ENCODE measurements at places on chromosomes 6 and 20.

GRCh38 chr20:49737260-49737659, 23.6 kb upstream of the B4GALT5 start:
- no peak for DNase-seq

GRCh38 chr20:18718129-18718528, 95.5 kb upstream of the SCP2D1 start:
- no peak for DNase-seq

DNA sequence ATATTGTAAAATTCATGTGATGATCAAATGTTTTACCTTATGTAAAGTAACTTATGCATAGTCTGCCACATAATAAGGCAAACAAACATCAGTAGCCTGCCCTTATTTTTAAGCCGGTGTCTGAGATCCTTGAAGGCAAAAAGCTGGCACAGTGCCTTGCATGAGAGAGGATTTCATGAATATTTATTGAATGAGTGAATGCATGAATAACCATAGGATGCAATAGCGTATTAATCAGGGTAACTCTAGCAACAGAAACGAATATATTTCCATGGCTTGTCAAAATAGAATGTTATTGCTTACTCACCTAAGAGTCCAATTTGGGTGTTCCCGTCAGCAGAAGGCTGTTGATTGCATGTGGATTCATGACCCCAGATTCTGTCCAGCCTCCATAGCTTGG, 34.9 kb downstream of the BTBD3 start:
- DNase-seq, result no peak

DNA sequence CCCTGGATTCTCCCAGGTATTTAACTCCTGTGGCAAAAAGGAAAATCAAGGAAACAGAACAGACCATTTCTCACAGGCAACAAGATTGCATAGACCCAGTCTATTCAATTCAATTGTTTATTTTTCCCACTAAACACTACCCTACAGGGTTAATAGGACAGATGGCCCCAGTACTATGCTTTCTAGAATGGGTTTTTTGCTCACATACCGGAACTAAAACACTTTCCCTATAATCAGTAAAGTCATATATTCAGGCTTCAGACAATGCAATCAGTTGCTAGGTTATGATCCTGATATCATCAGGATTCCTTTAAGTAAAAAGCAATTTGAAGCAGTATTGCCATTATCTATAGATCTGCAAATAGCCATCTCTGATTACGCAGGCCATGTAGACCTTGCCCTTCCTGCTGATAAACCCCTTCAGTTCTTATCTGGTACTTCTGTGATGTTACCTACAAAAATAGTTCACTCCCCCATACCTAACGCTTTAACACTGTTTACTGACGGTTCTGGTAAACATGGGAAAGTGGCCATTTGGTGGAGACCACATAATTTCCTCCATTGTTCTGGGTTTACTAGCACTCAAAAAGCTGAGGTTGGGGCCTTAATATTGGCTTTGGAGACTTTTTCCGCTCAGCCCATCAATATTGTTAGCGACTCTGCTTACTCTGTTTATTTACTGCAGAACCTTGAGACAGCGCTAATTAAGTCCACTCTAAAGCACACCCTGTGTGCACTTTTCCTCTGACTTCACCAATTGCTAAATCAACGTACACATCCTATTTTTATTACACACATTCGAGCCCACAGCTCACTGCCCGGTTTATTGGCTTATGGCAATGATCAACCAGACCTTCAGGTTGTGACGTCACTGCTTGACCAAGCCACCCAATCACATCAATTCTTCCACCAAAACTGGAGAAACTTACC, 666.0 kb downstream of the PHF3 start:
- no peak for DNase-seq

DNA sequence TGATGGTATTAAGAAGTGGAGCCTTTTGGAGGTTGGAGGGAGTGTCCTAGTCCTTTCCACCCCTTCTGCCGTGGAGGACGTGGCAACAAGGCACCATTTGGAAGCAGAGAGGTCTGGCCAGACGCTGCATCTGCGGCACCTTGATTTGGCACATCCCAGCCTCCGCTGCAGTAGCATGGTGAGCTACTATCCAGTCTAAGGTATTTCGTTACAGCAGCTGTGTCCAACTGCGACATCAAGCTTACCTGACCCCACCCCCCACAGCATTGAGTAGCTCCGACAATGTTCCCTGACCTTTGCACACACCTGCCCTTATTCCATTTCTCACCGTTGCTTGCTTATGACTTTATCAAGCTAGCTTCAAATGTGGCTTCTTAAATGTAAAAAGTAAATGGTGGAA, 29.8 kb upstream of the SYNJ2 start:
- no peak for DNase-seq

- peak; percentile 69 for DNase-seq
These were observed 160.0 kb downstream of the TBXT start for GRCh38 chr6:166007349-166008263.

DNA sequence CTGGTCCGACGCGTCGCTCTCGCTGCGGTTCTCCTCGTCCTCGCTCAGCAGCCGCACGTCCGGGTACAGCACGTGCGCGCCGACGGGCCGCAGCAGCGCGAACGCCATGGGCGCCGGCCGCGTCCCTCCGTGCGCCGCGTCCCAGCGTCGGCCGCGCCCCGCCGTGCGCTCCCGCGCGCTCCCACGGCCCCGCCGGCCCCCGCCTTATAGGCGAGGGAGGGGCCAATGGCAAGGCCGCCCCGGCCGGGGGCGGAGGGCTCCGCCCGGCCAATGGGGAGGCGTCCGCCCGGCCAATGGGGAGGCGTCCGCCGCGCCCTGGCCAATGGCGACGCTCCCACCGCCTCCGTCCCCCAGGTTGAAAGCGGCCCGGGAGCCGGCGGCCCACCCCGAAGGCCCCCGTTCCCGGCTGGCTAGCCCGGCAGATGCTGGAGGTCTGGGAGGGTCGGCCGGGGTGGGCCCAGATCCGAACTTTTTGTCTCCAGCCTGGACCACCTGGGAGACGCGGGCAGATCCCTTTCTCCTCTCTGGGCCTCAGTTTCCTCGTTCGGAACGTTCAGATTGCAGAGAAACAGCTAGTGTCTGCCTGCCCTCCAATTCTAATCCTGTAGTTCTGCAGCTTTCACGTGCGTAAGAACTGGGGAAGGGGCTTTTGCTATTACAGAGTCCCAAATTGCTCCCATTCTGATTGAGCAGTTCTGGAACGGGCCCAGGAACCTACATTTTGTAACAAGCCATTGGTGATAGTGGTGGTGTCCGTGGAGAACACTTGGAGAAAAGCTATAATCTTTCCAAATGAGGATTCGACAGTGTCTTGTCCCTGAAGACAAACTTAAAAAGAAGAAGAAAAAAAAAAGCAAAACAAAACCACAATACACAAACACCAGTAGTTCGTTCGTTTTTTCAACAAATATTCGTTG, at the start of gene TCF15:
Gene TCF15 (minus strand): TSS at position 180 of the 917 bp plus-strand sequence. CDS start 72 bp downstream, at position 108.
- peak; percentile 56 for DNase-seq

- DNase-seq, result peak; percentile 85
These were observed 6.5 kb upstream of the BCAS4 start for GRCh38 chr20:50788045-50788991.

DNA sequence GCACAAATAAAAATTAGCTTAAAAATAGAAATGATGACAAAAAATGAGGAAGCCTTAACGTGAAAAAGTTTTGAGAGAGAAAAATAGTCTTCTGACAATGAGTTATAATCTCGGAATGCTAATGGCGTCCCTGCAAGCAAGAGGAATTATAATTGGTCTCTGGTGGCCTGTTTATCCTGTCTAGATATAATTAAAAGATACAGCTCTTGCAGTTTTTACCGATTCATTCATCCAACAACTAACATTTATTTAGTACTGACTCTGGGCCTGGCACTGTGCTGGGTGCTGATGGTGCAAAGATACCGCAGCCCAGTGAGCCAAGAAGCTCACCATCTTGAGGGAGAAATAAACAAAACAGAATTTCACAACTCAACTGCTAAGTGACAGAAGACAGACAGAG, 31.6 kb upstream of the ANKRD60 start:
- no peak for DNase-seq

- no peak for DNase-seq
These were observed 50.6 kb downstream of the LAMA4 start for GRCh38 chr6:112203577-112204349.

DNA sequence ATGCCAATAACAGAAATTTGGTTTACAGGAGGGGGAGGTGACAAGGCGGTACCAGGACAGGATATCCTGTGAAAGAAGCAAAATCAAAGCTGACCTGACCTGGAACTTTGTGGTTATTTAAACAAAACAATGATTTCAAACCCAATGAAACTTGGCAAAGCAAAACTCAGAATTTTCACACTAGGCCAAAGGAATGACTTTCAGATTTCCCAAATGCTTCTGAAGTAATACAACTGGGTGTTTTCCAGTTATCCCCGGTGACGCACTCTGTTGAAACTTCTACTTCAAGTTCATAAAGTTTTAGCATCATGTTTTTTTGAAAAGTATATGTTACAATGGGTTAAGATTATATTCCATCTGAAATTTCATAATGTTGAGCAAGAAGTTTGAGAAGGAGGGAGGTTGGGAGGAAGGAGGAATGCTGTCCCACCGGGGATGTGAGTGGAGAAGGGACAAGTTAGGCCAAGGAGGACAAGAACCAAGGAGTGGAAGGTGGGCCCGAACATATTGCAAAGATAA, 78.1 kb upstream of the TRAF3IP2 start:
- peak; percentile 63 for DNase-seq

DNA sequence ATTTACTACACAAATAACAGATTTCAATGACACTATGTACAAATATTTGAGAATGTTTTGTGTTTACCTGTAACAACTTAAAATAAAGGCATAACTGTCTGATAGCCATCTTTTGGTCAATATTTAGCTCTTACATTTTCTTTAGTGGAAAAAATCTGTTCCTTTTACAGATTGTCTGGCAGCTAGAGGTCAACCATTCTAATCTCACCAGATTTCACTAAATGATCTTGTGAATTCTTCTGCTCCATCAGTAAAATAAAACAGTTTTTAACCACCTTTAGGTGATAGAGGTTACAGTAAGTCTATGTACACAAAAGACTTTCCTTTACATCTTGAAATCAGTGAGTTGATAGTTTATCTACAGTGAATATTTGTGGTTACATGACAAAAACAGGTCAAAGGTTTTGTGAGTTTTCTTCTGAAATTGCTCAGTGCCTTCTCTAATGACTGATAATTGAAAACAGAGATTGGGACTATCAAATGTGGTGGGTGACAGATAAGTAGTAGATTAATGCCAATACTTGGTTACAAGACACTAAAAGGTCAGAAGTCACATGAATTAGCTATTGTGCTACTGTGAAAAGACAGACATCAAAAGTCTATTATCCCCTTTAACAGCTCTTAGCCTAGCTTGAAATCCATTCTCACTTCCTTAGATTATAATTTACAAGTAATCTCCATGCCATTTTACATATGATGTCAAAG, 47.4 kb downstream of the BMP5 start:
- no peak for DNase-seq

DNA sequence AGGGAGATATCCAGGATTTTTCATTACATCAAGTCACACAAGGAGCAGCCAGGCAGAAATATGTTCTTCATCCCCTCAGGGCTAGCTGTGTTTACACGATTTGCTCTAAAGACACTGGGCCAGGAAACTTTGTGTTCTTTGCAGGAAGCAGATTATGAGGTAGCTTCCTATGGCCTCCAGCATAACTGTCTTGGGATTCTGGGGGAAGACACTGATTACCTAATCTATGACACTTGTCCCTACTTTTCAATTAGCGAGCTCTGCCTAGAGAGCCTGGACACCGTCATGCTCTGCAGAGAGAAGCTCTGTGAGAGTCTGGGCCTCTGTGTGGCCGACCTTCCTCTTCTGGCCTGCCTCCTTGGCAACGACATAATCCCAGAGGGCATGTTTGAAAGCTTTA, 11.2 kb downstream of the FAM120B start:
- peak; percentile 6 for DNase-seq

- DNase-seq, result no peak
These were observed 38.6 kb upstream of the PLCG1 start for GRCh38 chr20:41098703-41099250.

GRCh38 chr20:45576995-45577394, 2.1 kb downstream of the WFDC8 start:
- no peak for DNase-seq

DNA sequence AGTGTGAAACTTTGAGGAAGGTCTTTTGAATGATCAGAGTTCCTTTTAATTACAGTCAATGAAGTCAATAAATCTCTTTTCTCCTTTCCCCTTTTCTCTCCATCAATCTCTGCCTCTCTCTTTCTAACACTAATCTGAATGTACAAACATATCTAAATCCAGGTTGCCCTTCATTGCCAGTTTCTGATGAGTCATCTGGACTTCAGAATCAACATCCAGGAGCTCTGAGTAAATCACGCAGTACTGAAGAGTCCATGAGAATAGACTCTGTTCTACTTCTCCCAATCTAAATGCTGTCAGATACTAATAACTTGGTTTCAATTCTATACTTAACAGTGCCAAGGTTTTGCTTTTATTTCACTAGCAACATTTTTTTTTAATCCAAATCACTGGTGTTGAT, 238.7 kb upstream of the THEMIS start:
- no peak for DNase-seq

- DNase-seq, result no peak
These were observed 86.8 kb downstream of the ARHGAP18 start for GRCh38 chr6:129623008-129623732.

DNA sequence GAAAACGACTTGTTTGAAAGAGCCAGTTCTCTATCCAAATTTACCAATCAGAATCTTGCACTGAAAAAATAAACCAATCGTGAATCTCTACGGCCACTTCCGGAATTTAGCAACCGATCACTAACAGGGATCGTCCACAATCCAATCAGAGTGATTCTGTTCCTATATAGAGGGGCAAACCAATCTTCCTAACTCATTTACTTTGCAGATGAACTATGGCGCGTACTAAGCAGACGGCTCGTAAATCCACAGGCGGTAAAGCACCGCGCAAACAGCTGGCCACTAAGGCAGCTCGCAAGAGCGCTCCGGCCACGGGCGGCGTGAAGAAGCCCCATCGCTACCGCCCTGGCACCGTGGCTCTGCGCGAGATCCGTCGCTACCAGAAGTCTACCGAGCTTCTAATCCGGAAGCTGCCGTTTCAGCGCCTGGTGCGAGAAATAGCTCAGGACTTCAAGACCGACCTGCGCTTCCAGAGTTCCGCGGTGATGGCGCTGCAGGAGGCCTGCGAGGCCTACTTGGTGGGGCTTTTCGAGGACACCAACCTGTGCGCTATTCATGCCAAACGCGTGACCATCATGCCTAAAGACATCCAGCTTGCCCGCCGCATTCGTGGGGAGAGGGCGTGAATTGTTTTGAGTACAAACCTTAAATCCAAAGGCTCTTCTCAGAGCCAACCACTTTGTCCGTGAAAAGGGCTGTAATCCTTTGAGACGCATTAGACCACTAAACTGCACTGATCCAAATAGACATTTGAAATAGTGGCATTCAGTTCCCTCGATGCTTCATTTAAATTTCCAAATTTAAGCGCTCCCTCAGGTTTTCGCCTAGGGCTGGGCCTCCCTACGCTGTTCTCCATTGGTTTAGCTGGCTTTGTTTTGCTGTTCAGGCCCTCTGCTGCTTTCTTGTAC, 138.0 kb downstream of the HFE start:
- DNase-seq, result peak; percentile 97

GRCh38 chr6:52176550-52176949, 9.6 kb upstream of the IL17A start:
- no peak for DNase-seq
